ENCODE measurements at places on chromosomes 5 and 9.
A peak's percentile ranks its signal among the peaks of the same experiment; 100 is the strongest.

- no peak for DNase-seq
Measured at GRCh38 chr5:91272858-91273257, 110.3 kb downstream of the ARRDC3 start.

- DNase-seq = no peak
Measured at GRCh38 chr5:83340511-83340918, 131.0 kb upstream of the VCAN start.

GRCh38 chr5:165642366-165642765, 2136.9 kb downstream of the MAT2B start:
- no peak for DNase-seq

- DNase-seq = no peak
Measured at GRCh38 chr9:133485531-133486260, 6.8 kb upstream of the SLC2A6 start.

- no peak for DNase-seq
Measured at GRCh38 chr5:147484708-147485020, 25.2 kb downstream of the DPYSL3 start.

- DNase-seq = peak; percentile 54
Measured at GRCh38 chr5:143826951-143827444, 15.0 kb downstream of the HMHB1 start.

- no peak for DNase-seq
Measured at GRCh38 chr9:33340186-33340585, 49.9 kb downstream of the NFX1 start.

GRCh38 chr5:83145241-83145640, 67.9 kb downstream of the XRCC4 start:
- no peak for DNase-seq

- DNase-seq = no peak
Measured at GRCh38 chr9:94787266-94787665, 60.8 kb downstream of the AOPEP start.

- DNase-seq = no peak
Measured at GRCh38 chr9:70263421-70263820, 4.6 kb downstream of the SMC5 start.

- DNase-seq = no peak
Measured at GRCh38 chr5:157484768-157485167, 24.8 kb downstream of the NIPAL4 start.

- no peak for DNase-seq
Measured at GRCh38 chr5:179980767-179981166, 73.1 kb upstream of the TBC1D9B start.

DNA sequence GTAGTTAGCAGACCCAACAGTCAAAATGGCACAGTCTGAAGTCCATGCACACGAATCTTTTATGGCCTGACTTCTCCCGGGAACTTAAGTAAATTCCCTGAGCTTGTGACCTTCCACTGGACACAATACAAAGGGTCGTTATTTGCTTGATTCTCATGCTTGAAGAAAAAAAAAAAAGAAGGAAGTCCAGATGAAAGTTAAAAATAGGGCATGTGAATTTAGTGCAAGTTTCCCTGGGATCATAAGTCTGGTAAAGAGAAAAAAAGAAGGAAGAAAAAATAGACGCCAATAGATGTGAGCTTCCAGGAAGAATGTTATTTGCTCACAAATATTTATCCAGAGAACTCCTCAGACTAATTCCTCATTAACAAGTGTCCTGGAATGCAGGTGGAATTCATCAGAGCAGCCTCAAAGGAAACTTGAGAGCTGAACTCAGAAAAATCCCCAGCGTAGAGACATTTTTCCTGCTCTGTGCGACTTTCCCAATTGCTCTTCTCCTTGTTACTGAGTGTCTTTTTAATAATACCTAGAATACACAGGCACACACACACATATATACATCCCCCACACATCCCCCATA, 616.3 kb downstream of the EBF1 start:
- no peak for DNase-seq

DNA sequence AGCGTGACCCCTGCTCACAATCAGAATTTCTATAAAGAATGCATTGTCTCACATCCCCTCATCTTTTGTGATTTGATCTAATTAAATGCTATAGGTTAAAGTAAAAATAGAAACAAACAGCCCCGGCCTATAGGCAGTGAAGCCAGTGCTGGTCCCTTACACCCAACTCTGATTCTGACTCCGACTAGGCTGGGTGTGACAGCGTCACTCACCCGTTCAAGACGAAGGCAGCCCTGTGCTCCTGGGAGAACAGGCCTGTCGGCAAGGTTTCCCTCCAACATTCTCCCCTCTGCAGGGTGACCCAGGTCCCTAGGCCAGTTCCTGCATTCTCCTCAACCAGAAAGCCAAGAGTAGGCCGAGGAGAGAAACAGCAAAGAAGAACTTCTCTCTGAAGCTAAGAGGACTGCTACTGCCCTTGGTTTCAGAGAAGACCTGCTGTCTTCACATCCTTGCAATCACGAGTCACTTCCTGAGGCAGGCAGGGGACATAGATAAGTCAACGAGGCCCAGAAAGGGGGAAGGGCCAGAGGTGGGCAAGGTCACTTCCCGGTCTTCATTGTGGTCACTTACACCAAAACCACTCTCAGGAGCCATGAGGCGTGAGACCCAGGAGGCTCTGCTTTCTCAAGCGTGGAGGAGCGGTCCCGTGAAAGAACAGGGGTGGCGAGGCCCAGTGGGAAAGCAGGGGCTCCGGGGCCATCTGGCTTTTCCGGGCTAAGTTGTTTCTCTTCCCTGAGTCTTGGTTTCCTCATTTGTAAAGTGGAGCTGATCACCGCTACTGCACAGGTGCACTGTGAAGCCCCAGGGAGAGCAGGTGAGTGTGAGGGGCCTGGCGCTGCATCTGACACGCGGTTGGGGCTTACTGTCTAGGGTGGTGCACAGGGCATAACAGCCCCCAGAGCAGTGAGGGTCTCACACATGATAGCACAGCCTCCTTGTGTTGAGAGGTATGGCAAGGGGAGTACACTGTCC, 200.8 kb downstream of the CRB2 start:
- no peak for DNase-seq

GRCh38 chr9:137162505-137163364, 7.1 kb downstream of the LRRC26 start:
- no peak for DNase-seq

GRCh38 chr5:32909207-32909606, 198.1 kb downstream of the NPR3 start:
- no peak for DNase-seq

GRCh38 chr5:17233488-17233887, 16.1 kb downstream of the BASP1 start:
- DNase-seq = no peak

DNA sequence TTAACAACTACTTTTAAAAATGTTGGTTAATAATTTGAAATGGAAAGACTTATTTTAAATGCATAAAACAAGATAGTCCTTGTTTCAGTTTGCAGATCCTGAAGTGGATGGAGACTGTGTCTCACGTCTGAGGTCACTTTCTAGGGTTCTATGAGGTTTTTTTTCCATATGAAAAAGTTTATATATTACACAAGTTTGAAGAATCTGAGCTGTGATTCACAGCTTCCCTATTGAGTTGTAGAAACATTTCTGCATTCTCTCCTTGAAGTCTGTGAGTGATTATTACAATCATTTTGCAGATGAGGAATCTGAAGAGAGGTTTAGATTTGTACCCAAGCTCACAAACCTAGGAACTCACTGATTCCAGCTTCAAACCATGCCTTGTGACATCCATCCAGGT, 442.5 kb upstream of the KLF4 start:
- no peak for DNase-seq

DNA sequence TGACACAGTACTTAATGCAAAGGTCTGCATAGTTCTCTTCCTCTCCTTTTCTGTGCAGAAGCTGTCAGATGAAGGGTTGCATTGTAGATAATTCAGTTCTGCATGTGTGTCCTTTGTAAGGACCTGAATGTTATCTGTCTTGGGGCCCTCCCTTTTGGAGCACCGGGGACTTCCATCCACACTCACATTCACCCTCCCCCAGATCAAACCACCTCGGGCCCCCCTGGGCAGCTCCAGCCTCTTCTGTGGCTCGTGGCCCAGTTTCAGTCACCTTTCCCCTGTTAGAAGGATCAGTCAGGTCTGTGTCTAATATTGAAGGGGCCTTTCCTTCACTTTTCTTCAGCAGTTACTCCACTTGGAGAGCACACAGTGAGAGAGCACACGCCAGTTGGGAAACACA, 11.0 kb downstream of the DMRT1 start:
- no peak for DNase-seq

- no peak for DNase-seq
Measured at GRCh38 chr9:77236693-77237092, 59.4 kb downstream of the VPS13A start.

DNA sequence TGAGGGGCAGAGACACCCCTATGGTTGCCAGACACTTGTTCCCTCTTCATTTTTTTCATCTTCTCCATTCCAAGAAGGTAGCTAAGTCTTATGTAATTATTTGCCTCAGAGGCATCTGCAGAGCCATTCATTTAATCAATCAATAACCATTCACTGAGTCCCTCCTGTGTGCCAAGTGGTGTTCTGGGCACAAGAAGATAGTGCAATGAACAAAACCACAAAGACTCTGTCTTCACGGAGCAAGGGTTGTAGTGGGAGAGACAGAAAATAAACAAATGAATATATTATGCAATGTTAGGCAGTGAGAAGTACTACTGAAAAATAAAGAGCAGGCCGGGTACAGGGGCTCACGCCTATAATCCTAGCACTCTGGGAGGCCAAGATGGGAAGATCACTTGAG, 41.4 kb upstream of the CTNNA1 start:
- no peak for DNase-seq

DNA sequence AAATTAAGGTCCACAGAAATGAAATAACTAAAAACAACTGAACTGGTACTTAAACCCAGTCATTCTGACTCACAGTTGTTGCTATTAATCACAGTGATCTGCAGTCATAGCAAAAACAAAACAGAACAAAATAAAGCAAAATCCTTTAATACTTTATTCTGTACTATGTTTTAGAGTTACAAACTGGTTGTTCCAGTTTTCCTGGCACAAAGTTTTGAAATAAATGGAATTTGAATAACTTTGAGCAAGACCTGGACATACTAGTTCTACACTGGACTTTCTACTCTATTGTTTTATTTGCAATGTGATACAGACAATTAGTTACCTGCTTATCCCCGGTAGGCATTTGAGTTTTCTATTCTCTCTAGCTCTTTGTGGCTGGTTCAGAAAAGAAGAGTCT, 147.9 kb downstream of the DMRT2 start:
- no peak for DNase-seq

DNA sequence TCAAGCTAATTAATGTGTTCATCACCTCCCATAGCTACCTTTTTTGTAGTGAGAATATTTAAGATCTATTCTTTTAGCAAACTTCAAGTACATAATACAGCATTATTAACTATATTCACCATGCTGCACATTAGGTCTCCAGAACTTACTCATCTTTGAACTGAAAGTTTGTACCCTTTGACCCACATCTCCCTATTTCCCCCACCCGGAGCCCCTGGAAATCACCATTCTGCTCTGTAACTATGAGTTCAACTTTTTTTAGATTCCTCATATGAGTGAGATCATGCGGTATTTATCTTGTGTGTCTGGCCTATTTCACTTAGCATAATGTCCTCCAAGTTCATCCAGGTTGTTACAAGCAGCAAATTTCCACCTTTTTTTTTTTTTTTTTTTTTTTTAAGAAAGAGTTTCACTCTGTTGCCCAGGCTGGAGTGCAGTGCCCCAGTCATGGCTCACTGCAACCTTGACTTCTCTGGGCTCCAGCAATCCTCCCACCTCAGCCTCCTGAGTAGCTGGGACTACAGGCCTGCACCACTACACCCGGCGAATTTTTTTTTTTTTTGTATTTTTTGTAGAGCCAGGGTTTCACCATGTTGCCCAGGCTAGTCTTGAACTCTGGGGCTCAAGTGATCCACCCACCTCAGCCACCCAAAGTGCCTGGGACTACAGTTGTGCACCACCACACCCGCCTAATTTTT, 100.4 kb upstream of the SAP30L start:
- DNase-seq = no peak

GRCh38 chr9:87441251-87441650, 56.4 kb upstream of the DAPK1 start:
- DNase-seq = no peak

GRCh38 chr9:7935681-7936080, 136.1 kb upstream of the DMAC1 start:
- DNase-seq = no peak

- no peak for DNase-seq
Measured at GRCh38 chr9:106283769-106284168, 579.2 kb upstream of the ZNF462 start.

DNA sequence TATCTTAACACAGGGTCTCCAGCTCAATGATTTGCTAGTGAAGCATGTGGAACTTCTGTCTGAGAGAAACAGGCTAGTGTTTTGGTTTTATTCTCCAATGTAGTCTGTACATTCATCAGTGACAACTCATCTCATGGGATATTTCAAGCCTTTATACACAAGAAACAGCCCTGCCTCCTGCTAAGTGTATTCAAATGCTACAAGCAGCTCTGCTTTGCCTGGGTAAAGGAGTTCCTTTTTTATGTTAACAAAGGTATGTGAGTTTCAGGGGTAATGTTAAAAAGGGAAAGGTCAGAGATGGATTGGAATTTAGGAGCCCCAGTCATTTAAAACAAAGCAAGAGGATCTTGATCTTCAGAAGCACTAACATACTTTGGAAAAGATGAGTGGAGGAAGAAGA, 498.7 kb downstream of the ISL1 start:
- DNase-seq = no peak

- no peak for DNase-seq
Measured at GRCh38 chr5:126009566-126009965, 413.6 kb upstream of the GRAMD2B start.

GRCh38 chr9:12511726-12512125, 181.5 kb upstream of the TYRP1 start:
- DNase-seq = no peak

DNA sequence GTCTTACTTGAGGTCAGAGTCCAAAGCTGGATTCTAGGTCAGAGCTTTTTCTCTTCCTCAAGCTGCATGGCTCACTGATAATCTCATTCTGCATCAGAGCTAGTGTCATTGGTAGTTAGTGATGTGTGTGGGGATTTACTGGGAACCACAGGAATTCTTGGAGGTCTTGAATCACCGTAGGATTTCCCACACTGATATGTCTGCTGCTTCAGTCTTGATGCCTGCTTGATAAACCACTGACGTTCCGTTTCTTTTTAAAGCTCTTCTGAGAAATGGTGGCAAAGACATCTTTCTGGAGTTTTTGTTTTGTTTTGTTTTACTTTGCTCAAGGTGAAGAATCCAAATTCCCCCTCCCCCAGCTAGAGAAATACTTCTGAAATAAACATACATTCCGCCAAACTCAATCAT, 1.2 kb upstream of the GARIN3 start:
- DNase-seq = no peak
